ENCODE measurements at places on chromosomes 1 and 21.

GRCh38 chr1:2936559-2937515, 84.4 kb upstream of the ACTRT2 start:
- DNase-seq = no peak

GRCh38 chr1:6278263-6278662, 17.4 kb upstream of the GPR153 start:
- DNase-seq = no peak

DNA sequence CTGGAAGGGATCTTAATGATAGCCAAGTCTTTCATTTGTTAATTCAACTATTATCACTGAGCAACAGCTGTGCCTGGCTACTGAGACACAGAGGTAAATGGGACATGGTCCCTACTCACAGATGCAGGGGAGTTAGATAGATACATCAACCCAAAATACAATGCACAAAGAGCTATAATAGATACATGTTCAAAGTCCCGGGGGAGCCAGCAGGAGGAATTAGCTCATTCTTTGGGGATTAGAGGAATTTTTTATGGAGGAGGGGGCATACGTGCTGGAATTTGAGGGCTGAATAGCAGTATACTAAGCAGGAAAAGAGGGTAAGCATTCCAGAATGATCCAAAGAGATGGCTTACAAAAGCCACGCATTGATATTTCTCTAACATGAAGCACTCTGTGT, 34.6 kb downstream of the C8B start:
- no peak for DNase-seq

- no peak for DNase-seq
Measured at GRCh38 chr21:38475519-38475918, 22.8 kb downstream of the ERG start.

- peak; percentile 12 for DNase-seq
Measured at GRCh38 chr1:17101261-17101660, 18.0 kb downstream of the PADI2 start.

DNA sequence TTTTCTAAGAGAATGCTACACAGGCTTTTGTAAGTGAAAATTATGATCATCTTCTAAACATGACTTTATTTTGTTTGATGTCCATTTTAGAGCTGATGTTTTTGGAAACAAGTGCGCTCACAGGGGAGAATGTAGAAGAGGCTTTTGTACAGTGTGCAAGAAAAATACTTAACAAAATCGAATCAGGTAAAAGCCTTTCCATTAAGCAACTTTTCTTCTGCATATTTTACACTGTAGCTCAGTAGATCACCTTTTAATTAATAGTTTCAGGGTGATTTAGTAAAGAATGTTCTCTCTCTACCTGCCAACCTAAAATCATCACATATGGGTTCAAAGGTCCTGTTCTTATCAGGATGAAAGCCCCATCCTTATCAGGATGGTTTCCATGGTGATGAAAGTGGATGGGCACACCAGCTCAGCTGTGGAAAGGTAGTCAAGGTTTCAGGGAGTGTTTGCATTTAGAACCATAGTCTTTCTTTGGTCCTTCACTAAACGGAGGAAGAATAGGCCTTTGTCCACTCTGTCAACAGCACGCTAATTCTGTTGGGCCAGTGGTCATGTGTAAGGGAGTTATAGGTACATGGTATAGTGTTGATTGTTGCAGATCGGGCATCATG, 28.1 kb downstream of the RAB4A start:
- DNase-seq = no peak

GRCh38 chr1:201143726-201144635, 10.3 kb downstream of the TMEM9 start:
- DNase-seq = no peak

DNA sequence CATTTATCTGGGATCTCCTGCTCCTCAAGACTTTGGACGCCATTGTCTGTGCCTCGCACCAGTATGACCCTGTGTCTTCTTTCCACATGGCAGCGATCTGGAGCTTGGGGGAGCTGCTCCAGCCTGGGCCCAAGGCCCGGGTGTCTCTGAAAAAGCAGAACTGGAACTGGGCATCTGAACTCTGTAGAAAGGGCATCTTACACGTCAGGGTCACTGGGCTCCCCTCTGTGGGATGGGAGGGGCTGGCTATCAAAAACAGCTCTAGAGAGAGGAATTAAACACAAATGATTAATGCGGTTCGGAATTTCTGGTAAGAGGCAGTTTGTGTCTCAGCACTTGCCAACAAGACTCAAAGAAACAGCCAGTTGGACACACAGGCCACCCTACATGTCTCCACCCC, 16.1 kb downstream of the FCRL1 start:
- peak; percentile 0 for DNase-seq

GRCh38 chr21:31514598-31514997, 144.9 kb upstream of the SOD1 start:
- DNase-seq = peak; percentile 33

GRCh38 chr1:155057788-155058211, 5.7 kb upstream of the EFNA4 start:
- DNase-seq = no peak

- DNase-seq = no peak
Measured at GRCh38 chr1:172286629-172287076, 133.8 kb upstream of the C1orf105 start.

DNA sequence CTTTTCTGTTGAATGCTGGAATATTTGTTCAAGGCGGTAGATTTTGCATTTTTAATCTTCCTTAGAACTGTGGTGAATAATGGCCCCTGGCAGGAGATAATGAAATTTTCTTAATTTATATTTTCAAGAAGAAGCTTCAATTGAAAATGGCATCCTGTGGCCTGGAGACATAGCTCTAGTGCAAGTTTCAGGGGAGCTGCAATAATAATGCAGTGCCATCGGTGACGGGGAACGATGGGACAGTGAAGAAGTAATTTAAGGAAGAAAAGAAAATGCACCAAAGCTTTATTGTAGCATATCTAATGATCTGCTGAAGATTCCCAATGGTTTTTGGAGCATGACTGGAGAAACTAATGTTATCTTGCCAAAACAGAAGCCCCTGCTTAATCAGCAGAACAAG, 128.4 kb downstream of the ADGRL2 start:
- no peak for DNase-seq

GRCh38 chr1:243471754-243472745, 216.2 kb downstream of the SDCCAG8 start:
- no peak for DNase-seq

- DNase-seq = peak; percentile 29
Measured at GRCh38 chr1:243471026-243471685, 215.3 kb downstream of the SDCCAG8 start.

DNA sequence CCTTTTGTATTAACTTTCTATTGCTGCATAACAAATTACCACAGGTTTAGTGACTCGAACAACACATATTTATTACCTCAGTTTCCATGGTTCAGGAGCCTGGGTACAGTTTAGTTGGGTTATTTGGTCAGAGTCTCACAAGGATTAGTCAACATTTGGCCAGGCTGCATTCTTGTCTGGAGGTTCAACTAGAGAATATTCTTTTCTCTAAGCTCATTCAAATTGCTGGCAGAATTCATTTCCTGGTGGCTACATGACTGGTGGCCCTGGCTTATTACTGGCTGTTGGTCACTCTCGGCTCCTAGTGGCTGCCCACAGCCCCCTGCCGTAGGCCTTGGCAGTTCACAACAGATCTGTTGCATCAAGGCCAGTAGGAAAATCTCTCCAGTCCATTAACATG, 81.1 kb upstream of the ADAR start:
- DNase-seq = no peak

DNA sequence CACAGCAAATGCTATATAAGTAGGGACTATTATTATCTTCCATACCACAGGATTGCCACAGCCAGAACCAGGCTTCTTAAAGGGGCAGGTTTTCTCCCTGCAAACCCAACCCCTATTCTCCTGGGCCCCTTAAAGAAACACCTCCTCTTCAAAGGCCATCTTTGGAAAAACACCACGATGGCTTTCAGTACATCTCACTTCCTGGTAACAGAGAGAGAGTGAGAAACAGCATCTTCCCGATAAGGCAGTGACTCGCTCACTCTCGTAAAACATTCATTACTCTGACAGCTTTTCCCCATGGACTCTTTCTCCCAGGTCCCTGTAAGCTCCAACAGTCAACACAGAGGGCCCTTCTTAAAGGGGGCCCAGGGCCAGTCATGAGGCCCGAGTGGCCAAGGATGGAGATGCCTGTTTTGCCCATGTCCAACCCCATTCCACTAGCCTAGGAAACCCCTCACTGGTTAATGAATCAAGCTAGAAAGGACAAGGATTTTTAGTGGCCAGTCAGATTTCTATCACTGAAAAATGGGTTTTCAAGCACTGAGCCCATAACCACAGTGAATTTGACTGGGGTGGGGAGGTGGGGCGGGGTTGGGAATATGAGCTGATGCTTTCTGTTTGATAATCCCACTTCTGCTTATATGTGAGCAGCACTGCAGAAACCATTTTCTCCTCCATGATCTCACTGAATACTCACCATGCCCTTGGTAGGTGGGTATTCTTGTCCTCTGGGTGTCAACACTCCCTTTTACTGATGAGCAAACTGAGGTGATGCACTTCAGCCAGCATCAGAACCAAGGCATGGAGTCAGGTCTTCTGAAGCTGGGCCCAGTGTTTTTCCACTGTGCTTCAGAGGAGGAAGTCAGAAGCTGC, 3.6 kb upstream of the NAV1 start:
- no peak for DNase-seq

DNA sequence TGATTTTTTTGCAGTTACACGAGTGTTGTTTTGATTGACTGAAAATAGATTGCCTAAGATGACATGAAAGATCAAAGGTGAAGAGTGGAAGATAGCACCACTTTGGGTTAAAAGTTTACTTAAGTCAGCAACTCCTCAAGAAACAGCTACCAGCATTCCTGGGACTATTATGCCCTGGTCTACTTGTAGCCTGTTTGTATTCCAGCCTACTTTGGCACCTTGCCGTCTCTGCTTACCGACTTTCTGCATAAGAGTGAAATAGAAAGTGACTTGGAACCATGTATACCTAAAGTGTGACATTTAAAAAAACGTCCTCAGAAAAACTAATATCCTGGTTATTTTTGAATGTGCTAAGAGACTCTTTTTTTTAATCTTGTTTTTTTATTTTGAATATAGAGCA, 631.5 kb upstream of the PTBP2 start:
- no peak for DNase-seq

DNA sequence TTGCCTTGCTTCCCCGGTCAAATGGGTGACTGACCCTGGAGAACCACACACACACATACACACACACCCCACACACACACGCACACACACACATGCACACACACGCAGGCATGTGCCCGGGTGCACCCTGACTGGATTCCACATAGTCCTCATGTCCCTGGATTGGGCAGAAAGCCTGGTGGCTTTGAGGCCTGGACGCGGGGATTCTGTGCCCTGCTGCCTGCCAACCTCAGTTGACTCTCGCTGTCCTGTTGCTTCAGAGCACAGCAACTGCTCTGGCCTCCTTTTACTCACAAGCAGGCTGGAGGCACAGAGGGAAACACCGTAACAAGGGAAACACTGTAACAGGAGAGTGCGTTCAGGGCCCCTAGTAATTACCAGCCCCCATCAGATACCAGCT, 6.4 kb downstream of the RORC start:
- DNase-seq = no peak

DNA sequence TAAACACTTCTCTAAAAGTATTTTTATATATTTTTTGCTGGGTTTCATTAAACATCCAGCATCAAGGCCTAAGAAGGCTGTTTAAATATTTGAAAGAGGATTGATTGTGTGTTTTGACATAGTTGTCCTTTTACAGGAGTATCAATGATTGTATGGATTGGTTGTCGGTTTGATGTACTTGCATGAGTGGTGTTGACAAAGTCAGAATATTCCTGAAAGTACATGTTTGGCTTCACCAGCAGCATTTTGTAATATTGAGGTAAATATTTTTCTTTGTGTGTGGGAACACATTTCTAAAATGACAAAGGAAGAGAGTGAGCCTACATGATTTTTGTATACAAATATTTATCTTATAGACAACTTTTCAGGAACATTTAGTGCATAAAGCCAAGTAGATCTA, 269.7 kb downstream of the PTBP2 start:
- DNase-seq = no peak

DNA sequence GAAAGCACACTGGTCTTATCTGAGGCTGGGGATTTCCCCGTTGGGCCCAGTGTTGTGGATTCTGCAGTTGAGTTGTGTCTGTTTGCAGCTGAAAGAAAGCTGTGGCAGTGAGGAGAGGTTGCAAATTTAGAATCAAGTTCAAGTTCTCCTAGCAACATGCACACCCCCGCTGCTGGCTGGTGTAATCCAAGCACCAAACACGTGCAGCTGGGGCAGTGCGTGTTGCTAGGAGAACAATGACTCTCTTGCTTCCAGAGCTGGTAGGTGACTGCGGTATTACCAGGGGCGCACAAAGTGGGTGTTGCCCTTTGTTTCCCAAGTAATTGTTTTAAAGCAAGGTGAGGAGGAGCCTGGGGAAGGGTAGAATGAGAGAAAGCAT, 91.5 kb downstream of the IER5 start:
- DNase-seq = no peak

GRCh38 chr1:164225011-164225410, 334.0 kb upstream of the PBX1 start:
- DNase-seq = no peak

- DNase-seq = no peak
Measured at GRCh38 chr1:24695202-24695974, 49.9 kb upstream of the CLIC4 start.

DNA sequence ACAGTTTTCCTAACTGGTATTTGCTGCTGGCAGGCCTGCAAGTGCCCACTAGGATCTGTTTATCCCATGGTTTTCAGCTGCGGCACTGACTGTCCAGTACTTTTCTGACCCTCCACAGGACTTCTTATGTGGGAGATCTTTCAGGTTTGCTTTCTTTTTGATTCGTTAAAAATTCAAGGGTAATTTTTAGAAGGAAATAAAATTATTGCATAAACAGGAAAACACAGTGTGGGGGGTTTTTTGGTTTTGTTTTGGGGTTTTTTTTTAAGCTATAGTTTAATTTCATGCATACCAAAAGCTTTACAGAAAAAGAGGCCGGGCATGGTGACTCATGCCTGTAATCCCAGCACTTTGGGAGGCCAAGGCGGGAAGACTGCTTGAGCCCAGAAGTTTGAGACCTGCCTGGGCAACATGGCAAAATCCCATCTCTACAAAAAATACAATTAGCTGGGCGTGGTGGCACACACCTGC, 3.6 kb downstream of the NIBAN1 start:
- DNase-seq = no peak

GRCh38 chr1:5389101-5389885, 602.9 kb downstream of the NPHP4 start:
- DNase-seq = no peak

- no peak for DNase-seq
Measured at GRCh38 chr1:205028924-205029323, 14.1 kb upstream of the CNTN2 start.
